ENCODE measurements at places on chromosomes 6 and 20. TPM values are rescaled to one million over a fixed set of nuclear protein-coding genes. Genes with fewer than 3 reads are reported as not detected.

CST2 gene
- not detected for total RNA-seq

MYLK4 gene
- total RNA-seq, result 0.29 TPM

XKR7 gene
- not detected for total RNA-seq

GRCh38 chr20:60097285-60097684, 139.1 kb downstream of the CDH26 start:
- DNase-seq, result no peak

DNA sequence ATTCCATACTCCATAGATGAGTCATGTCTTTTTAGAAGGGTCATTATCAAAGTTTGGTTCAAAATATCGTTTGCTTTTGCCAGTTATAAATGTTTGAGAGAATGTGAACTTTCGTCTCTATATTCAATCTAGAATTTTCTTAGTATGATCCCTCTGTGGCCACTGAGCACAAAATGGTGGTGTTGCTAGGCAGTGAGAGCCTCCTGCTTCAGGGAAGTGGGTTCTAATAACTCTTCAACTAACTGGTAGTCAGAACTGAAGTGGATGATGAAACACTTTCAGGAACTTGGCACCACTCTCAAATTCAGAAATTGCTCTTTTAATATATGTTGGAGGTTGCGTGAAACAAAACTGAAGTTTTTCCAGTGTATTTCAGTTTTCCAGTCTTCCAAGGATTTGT, 125.0 kb upstream of the DOK5 start:
- DNase-seq, result peak; percentile 15

- DNase-seq, result no peak
These were observed 192.3 kb downstream of the UTRN start for GRCh38 chr6:144477396-144477795.

GRCh38 chr6:139778688-139779087, 404.2 kb upstream of the CITED2 start:
- DNase-seq, result peak; percentile 34

DNA sequence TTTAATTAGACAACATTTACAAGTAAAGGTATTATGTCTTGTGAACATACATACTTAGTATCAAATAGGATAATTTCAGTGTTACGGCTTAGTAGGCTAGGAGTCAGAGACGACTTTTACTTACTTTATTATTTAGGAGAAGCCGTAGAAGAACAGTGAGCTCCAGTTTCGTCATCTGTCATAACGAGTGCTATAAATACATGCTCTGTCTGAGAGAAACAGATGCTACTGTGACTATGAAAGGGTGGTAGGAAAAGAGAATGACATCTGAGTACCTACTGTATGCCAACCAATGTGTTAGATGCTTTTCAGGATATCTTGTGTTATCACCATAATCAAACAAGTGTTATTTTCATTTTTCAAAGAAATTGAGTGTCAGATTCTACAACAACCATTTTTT, 119.0 kb downstream of the EYA4 start:
- DNase-seq, result no peak

DNA sequence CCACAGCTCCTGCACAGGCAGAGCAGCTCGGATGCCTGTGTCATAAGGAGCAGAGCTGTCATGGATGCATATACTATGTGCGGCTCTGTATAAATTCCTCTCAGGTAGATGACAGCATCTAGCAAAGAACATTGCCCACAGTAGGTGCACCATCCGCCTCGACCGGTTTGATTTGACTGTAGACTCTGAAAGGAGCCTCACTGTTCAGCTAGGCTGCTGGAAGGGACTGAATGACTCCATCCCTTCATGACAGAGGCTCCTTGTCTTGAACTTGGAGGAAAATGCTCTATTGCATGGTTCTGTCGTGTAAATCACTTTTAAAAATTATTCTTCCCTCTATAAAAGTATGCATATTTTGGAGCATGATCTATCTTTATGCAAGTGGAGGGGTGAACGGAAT, 128.8 kb upstream of the QKI start:
- peak; percentile 52 for DNase-seq

- no peak for DNase-seq
These were observed 33.7 kb upstream of the VEGFA start for GRCh38 chr6:43736211-43736786.

Data from RPMI7951 (cell line).